Mammary microvascular endothelial cell (primary cell): ENCODE measurements at places on chromosomes 1 and 21. TPM values are rescaled to one million over a fixed set of nuclear protein-coding genes. Genes with fewer than 3 reads are reported as not detected.

KCNT2 gene
- total RNA-seq, result 0.13 TPM in 1 of 2 replicates, not detected in the other

TNNT2 gene
- not detected in 2 replicates for total RNA-seq

OR2T29 gene
- total RNA-seq, result not detected in 2 replicates

PER3 gene
- 2.0 and 2.1 TPM in 2 replicates for total RNA-seq

DCDC2B gene
- not detected in 2 replicates for total RNA-seq

PTPRC gene
- not detected in 2 replicates for total RNA-seq

LIN28A gene
- total RNA-seq, result not detected in 2 replicates

IL24 gene
- not detected in 2 replicates for total RNA-seq

CYP4A11 gene
- total RNA-seq, result not detected in 2 replicates

IRF6 gene
- 0.33 and 0.44 TPM in 2 replicates for total RNA-seq

OR2T11 gene
- not detected in 2 replicates for total RNA-seq

PCSK9 gene
- 0.10 and 0.33 TPM in 2 replicates for total RNA-seq

ALPL gene
- total RNA-seq, result 0.05 and 0.27 TPM in 2 replicates

PGLYRP3 gene
- not detected in 2 replicates for total RNA-seq

SPATA21 gene
- not detected in 2 replicates for total RNA-seq

CYYR1 gene
- total RNA-seq, result 22.7 and 28.9 TPM in 2 replicates

HPCAL4 gene
- not detected in 2 replicates for total RNA-seq

HUNK gene
- total RNA-seq, result under 0.01 TPM in 1 of 2 replicates, not detected in the other

HPCA gene
- not detected in 2 replicates for total RNA-seq

CHODL gene
- not detected in 2 replicates for total RNA-seq

ARTN gene
- total RNA-seq, result 0.05 TPM in 1 of 2 replicates, not detected in the other

GPR61 gene
- total RNA-seq, result not detected in 2 replicates

MAN1C1 gene
- 0.30 and 0.67 TPM in 2 replicates for total RNA-seq

MIXL1 gene
- 0.20 TPM in 1 of 2 replicates, not detected in the other for total RNA-seq

CALML6 gene
- not detected in 2 replicates for total RNA-seq

CLDN17 gene
- total RNA-seq, result not detected in 2 replicates

ZFP69B gene
- total RNA-seq, result 3.9 and 4.7 TPM in 2 replicates

ZSWIM5 gene
- total RNA-seq, result 0.53 and 0.69 TPM in 2 replicates

SYT11 gene
- total RNA-seq, result 24.2 and 24.4 TPM in 2 replicates

MOB3C gene
- total RNA-seq, result 6.3 and 7.6 TPM in 2 replicates

E2F2 gene
- total RNA-seq, result 1.9 and 2.7 TPM in 2 replicates

MAP3K21 gene
- total RNA-seq, result 0.39 and 0.60 TPM in 2 replicates

CD52 gene
- not detected in 2 replicates for total RNA-seq

CFHR1 gene
- not detected in 2 replicates for total RNA-seq

PGLYRP4 gene
- not detected in 2 replicates for total RNA-seq

SLAMF8 gene
- not detected in 2 replicates for total RNA-seq

GBP4 gene
- total RNA-seq, result 22.5 and 22.8 TPM in 2 replicates

SZT2 gene
- 10.3 and 12.2 TPM in 2 replicates for total RNA-seq

CACHD1 gene
- total RNA-seq, result 9.1 and 9.2 TPM in 2 replicates

OR2M3 gene
- total RNA-seq, result not detected in 2 replicates

SLC9A1 gene
- total RNA-seq, result 21.3 and 28.6 TPM in 2 replicates

RNF186 gene
- not detected in 2 replicates for total RNA-seq

TMEM240 gene
- 0.69 and 1.7 TPM in 2 replicates for total RNA-seq

CTSS gene
- 72.3 and 80.2 TPM in 2 replicates for total RNA-seq

CYP4X1 gene
- 0.33 TPM in 1 of 2 replicates, not detected in the other for total RNA-seq

GABPA gene
- total RNA-seq, result 16.1 and 17.5 TPM in 2 replicates

LMOD1 gene
- 0.10 TPM in 1 of 2 replicates, not detected in the other for total RNA-seq

COL24A1 gene
- not detected in 2 replicates for total RNA-seq

RSPH1 gene
- total RNA-seq, result not detected in 2 replicates

TGFB2 gene
- total RNA-seq, result 2.5 and 3.5 TPM in 2 replicates

ATP6V1G3 gene
- total RNA-seq, result not detected in 2 replicates
